DMS 273 treated with DMSO at 0.1 percent for 48 hours (cell line): ENCODE measurements at places on chromosomes 13 and 19.

- DNase-seq, result no peak
Observed at GRCh38 chr19:38565691-38566105, 52.1 kb downstream of the MAP4K1 start.

DNA sequence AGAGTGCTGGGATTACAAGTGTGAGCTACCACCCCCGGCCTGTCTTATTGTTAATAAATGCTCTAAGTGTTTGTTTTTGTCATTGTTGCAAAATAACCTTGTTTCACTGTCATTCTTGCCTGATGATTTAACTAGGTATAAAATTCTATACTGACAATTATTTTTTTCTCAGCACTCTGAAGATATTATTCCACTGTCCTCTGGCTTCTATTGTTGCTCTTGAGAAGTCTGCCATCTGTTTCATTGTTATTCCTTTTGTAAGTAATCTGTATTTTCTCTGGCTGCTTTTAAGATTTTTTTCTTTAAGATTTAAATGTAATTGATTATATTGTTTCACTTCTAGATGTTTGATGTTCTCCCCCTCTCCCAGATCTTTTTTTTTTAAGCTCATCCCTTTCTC, 17.6 kb downstream of the ZNF420 start:
- no peak for DNase-seq

DNA sequence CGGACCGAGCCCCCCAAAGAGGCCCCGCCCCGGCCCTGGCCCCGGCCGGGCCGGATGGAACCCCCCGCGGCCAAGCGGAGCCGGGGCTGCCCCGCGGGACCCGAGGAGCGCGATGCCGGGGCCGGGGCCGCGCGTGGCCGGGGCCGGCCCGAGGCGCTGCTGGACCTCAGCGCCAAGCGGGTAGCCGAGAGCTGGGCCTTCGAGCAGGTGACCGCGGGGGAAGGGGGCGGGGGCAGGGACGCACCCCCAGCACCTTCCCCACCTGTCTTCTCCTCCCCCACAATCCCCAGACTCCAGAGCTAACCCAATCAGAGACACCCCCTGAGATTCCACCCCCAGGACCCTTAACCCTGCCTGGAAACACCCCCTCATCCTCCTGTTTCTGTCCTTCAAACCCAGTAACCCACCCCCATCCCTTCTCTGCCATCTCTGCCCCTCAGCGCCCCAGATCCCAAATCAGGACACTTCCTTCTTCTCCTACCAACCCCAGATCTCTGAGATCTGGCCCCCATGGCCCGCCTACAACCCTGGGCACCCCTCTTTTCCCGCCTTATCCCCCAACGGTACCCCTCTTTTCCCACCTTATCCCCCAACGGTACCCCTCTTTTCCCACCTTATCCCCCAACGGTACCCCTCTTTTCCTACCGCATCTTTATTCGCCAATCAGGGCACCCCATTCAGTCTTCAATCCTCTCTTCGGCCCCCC, 505 bp downstream of the ZSWIM4 start:
- DNase-seq, result no peak

GRCh38 chr13:20754009-20754408, 19.8 kb downstream of the EEF1AKMT1 start:
- no peak for DNase-seq

DNA sequence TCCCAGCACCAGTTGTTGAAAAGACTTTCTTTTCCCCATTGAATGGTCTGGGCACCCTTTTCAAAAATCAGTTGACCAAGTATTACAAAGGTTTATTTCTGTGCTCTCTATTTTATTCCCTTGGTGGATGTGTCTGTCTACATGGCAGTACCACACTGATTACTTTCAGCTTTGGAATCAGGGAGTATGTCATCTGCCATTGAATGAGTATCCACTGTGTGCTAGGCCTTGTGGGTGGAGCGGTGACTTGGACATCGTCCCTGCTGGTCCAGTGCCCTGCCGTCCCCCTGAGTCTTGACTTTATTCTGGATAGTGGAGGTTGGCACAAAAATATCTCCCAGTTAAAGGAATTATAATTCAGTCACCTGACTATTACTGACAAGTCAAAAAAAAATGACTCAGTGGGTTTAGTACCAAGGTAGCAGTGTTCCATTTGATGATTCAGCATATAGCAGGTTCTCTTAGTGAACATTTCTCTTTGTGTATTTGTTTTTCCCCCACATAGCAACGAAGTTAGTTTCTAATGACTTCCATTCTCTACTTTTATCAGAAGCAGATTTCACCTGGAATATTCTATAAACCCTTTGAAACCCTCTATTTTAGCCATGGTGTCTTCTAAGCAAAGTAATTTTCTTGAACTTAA, 3.9 kb downstream of the UPF3A start:
- no peak for DNase-seq

GRCh38 chr19:18362934-18363542, 22.6 kb downstream of the PGPEP1 start:
- DNase-seq, result no peak

- DNase-seq, result no peak
Observed at GRCh38 chr13:50085063-50085462, 69.8 kb downstream of the KCNRG start.

DNA sequence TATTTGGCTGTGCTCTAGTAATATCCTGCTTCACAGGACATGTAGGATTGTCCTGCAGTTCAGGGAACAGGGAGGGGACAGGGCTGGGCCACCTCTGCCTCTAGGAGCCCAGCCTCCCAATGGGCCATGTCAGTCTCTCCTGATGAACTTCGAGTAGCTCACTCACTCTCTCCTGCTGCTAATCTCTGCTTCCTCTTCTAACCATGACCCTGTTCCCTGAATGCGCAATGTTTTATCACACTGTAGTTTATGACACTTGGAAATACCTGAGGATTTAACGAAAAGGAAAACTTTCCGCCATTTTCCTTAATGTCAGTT, 9.2 kb downstream of the PARP4 start:
- no peak for DNase-seq

DNA sequence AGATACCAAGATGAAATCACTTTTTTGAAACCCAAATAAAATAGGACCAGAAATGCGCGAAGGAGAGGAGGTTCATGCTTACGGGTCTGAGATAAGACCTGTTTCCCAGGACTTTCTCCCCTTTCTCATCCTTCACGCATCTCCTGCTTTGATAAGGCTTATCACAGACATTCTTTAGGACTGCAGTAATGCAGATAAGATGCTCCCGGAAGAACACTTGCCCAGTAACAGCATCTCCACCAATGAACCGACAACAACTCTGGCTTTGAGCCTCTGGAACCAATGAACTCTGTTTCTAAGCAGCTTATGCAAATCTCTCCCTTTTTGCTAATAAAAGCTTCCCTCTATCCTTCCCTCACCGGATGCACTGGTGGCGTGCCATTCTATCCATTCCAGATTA, 783.4 kb upstream of the ARGLU1 start:
- DNase-seq, result no peak

- no peak for DNase-seq
Observed at GRCh38 chr13:112231451-112232083, 144.6 kb upstream of the SPACA7 start.

DNA sequence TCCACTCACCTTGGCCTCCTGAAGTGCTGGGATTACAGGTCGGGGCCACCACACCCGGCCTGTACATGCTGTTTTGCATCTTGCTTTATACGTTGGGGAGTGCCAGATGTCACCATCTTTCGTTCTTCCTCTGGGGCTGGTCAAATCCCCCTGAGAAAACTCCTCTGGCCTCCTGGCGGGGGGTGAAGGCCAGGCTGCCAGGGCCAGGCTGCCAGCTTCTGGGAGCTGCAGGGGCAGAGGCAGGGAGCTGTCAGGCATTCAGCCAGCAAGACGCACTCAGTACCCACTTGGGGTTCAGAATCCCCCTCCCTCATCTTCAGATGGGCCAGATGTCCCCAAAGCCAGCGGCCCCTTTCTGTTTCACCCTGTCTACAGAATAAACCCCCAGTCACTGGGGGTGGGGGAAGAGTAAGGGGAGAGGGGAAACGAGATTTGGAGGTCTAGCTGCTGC, 16.1 kb downstream of the ZSWIM9 start:
- DNase-seq, result peak; percentile 26

DNA sequence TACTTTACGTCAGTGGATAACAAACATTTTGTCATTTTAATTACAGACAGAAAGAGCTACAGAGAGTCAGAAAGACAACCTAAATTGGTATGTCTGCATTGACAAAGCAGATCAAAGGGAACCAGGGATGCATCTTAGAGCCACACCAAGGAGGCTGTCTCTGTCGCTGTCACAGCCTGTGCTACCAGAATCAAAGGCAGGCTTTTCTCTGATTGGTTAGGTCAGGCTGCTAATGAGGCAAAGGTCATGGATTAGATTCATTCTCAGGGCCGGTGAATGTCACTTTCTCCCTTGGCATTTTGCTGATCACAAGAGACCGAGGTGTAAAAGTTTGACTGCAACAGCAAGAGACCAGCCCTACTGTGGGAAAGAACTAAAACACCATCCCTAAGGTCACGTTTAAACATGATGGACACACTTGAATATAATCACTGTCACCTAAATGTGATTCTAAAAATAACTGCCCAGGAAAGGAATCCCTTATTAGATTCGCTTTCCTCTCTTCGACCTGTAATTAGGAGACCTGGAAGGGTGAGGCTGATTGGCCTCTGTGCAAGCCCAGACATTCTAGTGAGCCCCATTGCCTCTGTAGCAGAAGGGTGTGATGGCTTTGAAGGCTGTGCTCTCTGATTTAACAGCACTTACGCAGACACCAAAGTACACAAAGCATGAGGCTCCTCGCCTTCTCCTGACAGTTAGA, 314.4 kb upstream of the NBEA start:
- DNase-seq, result no peak

DNA sequence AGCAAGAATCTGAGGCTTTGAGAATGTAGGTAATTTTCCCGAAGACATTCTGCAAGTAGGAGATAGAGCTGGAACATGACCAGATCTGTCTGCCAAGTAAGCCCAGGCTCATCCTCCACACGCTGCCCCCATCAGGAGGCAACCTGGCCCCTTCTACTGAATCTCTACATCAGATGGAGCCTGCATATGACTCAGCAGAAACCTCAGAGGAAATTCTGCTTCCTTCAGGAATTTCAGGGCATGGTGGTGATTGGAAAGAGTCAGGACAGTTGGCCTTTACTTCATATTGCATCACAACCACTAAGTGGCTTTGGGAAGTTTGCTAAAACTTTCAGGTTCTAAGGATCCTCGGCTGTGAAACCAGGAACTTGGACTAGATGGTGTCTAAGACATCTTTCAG, 85.2 kb downstream of the LRRC63 start:
- DNase-seq, result no peak

GRCh38 chr19:51089786-51090185, 7.1 kb upstream of the KLK14 start:
- DNase-seq, result no peak

- peak; percentile 87 for DNase-seq
Observed at GRCh38 chr19:35037716-35038622, 3.6 kb upstream of the HPN start.

DNA sequence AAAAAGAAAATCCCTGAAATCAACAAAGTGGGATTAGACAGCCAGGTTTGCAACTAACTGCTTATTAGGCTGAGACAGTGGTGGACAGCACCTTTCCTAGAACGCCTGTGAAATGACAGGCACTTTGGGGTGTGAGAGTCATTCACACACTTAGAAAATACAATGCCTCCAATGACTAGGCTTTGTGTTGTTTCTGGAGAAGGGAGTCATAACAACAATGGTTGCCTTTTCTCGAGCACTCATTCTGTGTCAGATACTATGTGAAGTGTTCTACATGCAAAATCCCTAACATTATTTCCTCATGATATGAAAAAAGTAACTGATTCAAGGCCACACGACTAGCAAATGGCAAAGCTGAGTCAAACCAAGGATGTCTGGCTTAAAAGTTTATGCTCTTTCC, 41.2 kb downstream of the SACS start:
- DNase-seq, result no peak

- DNase-seq, result no peak
Observed at GRCh38 chr13:88339271-88339741, 668.1 kb downstream of the SLITRK5 start.
